ENCODE measurements at places on chromosomes 3 and 15.

DNA sequence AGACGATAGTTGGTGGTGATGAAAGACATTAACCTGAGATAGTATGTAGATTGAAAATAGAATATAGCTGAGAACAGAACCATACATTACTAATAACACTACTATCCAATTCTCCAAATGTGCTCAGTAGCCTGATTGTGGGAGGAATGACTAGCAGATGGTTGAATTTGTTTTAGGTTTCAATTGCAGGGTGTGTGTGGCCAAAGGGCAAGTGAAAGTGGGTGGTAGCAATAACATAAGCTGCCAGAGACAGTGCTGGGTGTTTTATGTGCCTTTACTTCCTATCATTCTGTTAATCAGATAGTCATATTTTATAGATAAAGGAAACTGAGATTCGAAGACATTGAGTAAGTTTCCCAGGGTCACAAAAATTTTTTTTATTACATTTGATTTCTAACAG, 249.5 kb upstream of the ARL6 start:
- DNase-seq = no peak

DNA sequence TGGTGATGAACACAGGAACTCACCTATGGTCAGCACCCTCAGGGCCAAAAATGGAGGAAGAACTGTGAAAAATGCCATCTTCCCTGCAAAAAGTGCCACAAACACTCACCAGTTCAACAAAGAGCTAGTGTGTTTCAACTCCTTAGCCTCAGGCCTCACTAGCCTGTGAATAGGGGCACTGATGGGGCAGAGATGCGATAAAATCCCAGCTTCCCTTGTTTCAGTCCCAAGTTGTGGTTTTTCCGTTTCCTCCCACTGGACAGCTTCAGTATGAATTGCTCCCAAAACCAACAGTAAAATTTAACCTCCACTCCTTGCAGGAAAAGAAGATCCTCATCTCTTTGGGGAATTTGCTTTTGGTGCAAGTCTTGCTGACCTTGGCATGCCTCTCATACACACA, 117.4 kb upstream of the ADAMTS9 start:
- no peak for DNase-seq

- no peak for DNase-seq
Observed at GRCh38 chr15:64182859-64183370, 20.1 kb upstream of the PPIB start.

DNA sequence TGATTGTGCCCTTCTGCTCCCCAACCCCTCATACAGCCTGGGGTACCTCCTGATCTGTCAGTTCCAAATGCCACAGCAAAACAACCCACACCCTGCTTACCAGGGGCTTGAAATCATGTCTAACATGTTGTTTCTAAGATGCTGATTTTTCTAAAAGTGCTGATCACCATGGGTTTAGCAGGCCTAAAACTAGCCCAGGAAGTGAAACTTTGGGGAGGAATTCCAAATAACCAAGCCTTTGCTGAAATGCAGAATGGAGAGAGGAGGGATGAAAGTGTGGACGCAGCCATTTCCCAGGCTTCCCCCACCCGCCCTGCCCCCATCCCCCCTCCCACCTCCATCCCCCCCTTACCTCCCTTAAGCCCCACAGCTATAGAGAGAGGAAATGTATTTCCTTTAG, 2.0 kb upstream of the HRH1 start:
- DNase-seq = no peak

Measured in right kidney (tissue), 9 donors.